Ammon's horn (tissue), 1 donor: ENCODE measurements at places on chromosomes 1 and 21.
A peak's percentile ranks its signal among the peaks of the same experiment; 100 is the strongest.

DNA sequence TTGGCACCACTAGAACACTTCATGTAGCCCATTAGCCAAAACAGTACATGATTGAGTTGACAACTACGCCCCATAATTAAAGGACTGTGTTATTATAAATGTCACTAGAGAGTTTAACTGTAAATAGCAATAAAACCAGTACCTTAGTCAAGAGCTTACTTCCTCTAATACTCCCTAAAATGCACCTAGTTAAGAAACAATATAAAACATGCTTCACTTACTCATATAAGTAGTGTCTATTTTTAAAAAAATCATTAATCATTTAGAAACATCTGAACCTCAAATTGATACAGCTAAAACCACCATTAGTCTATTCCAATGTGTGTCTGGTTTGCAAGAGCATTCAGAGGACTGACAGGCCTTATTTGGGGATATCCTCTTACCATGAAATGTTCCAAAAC is 25.3 kb downstream of the PTP4A2 start:
- no peak for DNase-seq

- no peak for DNase-seq
These were observed 7.2 kb upstream of the PADI1 start for GRCh38 chr1:17197696-17198095.

GRCh38 chr1:72690871-72691270 is 408.5 kb upstream of the NEGR1 start:
- no peak for DNase-seq

- no peak for DNase-seq
These were observed 40.6 kb upstream of the ATP1A1 start for GRCh38 chr1:116332451-116332850.

DNA sequence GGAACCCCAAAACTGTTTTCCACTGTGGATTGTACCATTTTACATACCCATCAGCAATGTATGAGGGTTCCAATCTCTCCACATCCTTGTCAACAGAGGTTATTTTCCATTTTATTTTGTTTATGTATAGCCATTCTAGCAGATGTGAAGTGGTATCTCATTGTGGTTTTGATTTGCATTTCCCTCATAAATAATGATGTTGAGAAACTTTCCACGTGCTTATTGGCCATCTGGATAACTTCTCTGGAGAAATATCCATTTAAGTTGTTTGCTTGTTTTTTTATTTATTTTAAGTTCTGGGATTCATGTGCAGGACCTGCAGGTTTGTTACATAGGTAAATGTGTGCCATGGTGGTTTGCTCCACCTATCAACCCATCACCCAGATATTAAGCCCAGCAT is 280.2 kb upstream of the USP25 start:
- DNase-seq: no peak

GRCh38 chr1:203428981-203429599 is 46.5 kb upstream of the PRELP start:
- DNase-seq: no peak

- DNase-seq: no peak
These were observed 38.9 kb downstream of the SPRTN start for GRCh38 chr1:231376875-231377549.

- peak; percentile 92 for DNase-seq
These were observed 34.0 kb downstream of the ZNF697 start for GRCh38 chr1:119613769-119614720.

- DNase-seq: peak; percentile 55
These were observed 20.2 kb downstream of the NCMAP start for GRCh38 chr1:24575905-24576587.

DNA sequence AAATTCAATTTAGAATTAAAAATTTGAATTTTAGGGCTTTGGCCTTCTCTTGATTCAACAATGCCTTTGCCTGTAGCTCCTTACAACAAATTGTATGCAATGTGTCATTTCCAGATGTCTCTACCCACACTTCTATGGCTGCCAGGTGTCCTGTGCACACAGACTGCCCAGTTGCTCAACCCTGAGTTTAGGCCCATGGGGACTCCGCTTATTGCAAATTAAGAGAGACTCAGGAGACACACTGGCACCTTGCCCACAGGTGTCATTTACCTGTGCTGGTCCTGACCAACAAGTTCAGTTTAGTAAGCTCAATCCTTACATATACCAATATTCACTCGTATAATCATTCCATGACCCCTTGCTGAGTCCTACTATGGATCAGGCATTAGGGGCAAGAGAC is 236.1 kb downstream of the OMA1 start:
- no peak for DNase-seq

- DNase-seq: no peak
These were observed 14.0 kb downstream of the SLC66A1 start for GRCh38 chr1:19325958-19326747.

- no peak for DNase-seq
These were observed 75.1 kb downstream of the PGM1 start for GRCh38 chr1:63668298-63668697.

DNA sequence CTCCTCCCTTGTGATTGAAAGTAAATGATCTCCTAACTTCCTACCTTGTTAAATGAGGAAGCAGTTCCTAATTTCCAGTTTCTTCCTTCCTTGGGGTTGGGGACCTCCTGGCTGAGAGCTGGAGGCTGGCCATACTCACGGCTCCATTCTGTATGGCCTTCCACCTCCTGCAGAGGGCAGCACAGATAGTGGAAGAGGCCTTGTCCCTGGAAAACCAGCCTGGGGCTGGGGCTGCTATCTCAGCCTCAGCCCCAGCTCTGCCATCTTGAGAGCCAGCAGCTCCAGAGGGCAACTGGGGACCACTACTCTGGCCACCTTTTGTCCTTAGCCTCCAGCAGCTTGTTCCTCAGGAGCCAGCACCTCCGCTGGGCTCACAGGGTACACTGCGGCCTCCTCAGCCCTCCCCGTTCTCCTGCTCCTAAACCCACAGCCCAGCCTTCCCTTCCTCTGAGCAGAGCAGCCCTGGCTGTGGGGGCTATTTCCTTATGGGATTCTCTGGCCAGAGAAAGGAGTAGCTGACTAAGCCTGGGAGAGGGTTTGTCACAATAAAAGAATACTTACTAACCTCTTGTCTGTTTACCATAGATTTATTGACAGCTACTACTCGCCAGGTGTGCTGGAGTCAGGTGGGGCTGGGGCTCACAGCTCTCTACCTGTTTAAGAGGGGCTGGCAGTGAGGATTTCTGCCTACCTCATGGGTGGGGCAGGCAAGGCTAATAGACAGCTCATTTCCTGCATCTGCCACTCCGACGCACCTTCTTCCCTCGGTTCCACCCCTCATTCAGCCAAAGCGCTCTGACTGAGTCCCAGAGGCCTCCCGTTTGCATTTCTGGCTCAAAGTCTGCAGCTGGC is 6.3 kb downstream of the TMEM234 start:
- DNase-seq: peak; percentile 73

- DNase-seq: no peak
These were observed 8.5 kb downstream of the CFAP410 start for GRCh38 chr21:44330698-44331097.

- DNase-seq: no peak
These were observed 1.1 kb downstream of the WNT3A start for GRCh38 chr1:228007801-228008341.

GRCh38 chr1:209607795-209608178 is 24.3 kb downstream of the CAMK1G start:
- DNase-seq: no peak

- no peak for DNase-seq
These were observed 29.1 kb downstream of the MAP3K21 start for GRCh38 chr1:233356705-233356987.

GRCh38 chr1:8562222-8562621 is 244.3 kb downstream of the SLC45A1 start:
- no peak for DNase-seq

DNA sequence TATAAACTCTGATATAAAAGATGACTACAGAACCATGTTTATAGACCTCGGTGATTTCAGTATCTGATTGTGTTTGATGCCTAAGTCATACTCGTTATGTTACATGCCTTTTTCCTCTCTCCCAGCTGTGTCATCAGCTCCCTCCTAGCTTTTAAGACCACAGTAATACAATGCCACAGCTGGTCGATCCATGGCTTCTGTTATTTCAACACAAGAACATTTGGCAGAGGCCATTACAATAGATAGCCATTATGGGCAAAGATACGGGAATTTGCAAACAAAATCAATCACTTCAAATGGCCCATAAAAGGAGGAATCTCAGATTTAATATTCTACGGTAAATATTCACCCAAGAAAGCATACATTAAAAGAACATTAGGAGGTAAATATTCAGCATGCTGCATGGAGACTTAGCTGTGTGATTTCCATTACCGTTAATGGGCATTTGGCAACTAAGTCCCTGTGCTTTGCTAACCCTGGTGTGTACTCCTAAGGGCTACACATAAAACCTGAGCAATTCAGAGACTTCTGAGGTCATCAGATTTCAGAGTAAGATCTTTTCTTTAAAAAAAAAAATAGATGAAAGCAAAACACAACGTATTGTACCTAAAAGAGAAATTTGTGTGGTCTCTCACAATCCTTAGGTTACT is 153.4 kb downstream of the PIGK start:
- DNase-seq: no peak

- no peak for DNase-seq
These were observed 61.7 kb upstream of the TNFSF4 start for GRCh38 chr1:173268786-173269277.

DNA sequence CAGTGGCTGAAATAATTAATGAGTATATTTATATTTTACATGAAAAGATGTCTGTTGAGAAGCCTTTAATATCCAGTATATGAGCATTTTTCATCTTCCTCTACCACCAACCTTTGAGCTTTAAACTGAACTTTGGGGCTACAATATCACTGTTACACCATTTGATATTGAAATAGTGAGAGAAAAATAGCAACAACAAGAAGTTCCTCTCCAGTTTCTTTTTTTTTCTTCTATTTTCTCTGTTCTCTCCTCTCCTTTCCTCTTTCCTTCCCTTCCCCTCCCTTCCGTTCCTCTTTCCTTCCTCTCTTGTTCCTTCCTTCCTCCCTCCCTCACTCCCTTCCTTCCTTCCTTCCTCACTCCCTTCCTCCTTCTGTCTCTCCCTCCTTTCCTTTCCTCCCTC is 1591.4 kb downstream of the PLA2G4A start:
- DNase-seq: no peak

GRCh38 chr1:192010406-192010805 is 147.9 kb upstream of the RGS18 start:
- no peak for DNase-seq

DNA sequence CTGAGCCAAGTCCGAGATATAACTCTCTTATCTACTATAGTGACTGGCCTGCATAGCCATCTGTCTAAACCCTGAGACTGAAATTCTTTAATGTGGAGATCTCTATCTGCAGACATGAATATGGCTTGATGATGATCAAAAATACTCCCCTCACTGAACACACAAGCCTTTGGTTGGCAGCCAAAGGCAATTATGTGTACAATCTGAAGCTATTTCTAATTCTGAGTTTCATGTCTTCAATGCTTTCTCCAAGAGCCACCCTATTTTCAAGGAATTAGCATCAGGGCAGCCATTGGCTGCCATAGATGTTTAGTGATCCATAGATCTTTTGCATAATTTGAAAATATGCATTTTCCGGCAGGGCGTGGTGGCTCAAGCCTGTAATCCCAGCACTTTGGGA is 168.2 kb downstream of the TGFB2 start:
- no peak for DNase-seq

GRCh38 chr1:51636764-51637522 is 20.1 kb downstream of the OSBPL9 start:
- no peak for DNase-seq

- DNase-seq: no peak
These were observed 23.1 kb upstream of the SLC27A3 start for GRCh38 chr1:153752072-153752471.

GRCh38 chr1:22606161-22606560 is 30.3 kb upstream of the C1QA start:
- no peak for DNase-seq

- no peak for DNase-seq
These were observed 431.6 kb downstream of the PTPRU start for GRCh38 chr1:29667951-29668350.

GRCh38 chr1:82565546-82565945 is 764.8 kb downstream of the ADGRL2 start:
- DNase-seq: peak; percentile 45

- peak; percentile 37 for DNase-seq
These were observed 22.0 kb downstream of the RLF start for GRCh38 chr1:40183055-40183710.

DNA sequence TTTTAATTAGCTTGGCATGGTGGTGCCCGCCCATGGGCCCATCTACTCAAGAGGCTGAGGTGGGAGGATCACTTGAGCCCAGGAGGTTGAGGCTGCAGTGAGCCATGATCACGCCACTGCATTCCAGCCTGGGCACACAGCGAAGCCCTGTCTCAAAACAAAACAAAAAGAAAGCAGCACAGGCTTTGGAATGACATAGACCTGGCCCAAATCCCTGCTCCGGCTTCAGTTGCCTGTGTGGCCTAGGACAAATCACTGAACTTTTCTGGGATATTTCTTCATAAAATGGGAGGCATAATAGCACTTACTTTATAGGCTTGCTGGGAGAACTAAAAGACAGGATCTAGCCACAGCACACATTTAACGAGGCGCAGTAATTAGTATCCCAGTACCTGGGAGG is 2.4 kb downstream of the PEAR1 start:
- DNase-seq: no peak

GRCh38 chr1:62794053-62794452 is 10.1 kb downstream of the ATG4C start:
- DNase-seq: no peak

DNA sequence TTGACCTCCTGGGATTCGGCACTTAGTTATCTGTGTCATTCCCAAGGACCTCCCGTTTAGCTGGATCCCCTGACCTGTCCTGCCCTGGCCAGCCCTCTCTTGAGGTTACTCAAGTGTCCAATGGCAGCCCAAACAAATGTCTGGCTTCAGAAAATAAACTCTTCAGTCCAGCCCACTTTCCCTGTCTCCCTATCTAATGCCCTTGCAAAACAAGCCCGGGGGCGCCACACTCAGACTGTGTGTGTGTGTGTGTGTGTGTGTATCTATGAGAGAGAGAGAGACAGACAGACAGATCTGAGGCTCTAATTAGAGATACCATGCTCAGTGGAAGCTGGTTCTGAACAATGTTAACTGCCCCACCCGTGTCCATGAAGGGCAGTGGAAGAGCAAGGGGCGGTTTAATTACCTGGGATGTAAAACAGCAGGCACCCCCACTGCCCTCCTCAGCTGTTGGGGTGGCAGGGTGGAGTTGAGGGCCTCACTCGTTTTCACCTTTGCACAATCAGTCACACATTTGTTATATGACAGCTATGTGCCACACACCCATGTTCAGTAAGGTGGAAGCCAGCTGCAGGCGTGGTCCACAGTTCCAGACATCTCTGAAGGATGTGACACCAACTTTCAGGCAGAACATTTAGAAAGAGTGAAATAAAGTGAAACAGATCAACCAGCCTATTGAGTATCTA is 57.4 kb downstream of the B3GALT5 start:
- no peak for DNase-seq

DNA sequence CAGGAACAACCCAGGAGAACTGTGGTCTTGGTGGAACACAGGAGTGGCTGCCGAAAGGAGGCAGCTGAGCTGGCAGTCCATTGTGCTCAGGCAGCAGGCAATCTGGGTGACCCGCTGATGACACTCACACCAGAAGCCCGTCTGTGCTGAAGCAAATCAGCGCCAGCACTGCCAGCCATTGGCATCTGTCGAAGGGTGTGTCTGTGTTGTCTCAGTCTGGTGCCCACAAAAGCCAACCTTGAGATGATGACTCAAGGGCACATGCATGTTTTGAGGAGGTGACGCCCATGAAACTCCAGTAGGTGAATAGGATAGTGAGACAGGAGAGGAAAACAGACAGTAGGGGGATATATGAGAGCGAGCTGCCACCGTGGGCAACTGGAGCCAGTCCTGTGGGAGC is 167.3 kb downstream of the KAZN start:
- DNase-seq: no peak
